T-helper 2 cell (primary cell): ENCODE measurements at places on chromosomes 7 and 10.

DNA sequence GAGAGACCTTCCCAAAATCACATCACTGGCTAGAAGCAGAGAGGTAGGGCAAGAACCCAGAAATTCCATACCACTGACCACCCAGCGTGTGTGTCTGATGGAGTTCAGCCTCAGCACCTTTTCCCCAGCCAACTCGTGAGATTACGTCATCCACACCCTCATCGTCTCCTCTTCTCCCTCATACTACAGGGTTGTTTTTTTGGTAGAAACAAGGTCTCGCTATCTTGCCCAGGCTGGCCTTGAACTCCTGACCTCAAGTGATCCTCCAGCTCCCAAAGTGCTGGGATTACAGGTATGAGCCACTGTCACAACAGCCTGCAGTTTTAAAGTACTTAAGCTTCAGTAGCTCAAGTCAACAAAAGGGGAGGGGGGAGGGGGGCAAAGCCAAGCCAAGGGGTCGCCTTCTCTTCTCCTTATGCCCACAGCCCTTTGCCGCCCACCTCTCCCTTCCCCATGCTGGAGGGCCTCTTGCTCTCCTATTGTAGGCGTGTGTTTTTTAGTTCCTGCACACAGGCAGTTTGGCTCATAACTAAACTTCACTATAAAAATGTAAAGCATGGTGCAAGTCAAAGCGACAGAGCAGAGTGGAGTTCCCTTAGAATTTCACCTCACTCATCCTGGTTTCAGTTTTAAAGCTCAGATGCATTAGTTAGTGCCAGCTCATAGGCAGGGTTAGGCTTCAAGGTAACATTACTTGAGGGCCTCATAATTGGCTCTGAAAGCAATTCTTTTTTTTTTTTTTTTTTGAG lies 5.2 kb upstream of the PRDX3 start:
- no peak for DNase-seq

GRCh38 chr7:3836855-3837254 lies 535.8 kb downstream of the SDK1 start:
- no peak for DNase-seq

DNA sequence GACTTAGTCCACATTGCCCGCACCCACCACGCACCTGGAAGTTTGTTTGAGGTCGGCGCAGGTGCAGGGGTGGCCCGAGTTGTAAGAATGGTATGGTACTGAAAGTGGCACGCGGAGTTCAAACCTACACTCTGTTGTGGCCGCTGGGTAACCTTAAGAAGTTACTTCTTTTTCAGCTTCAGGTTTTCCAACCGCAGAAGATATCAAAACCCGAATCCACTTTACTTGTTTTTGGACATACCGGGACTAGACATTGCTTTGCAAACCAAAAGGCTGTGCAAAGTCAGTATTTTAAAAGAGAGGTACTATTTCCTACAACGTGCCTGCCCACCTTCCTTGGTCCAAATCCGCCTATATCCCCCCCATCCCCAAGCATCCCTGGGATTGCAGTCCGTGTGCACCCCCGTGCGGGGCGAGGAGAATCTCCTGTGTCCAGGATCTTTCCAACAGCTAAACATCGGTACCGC lies 1.0 kb downstream of the IGFBP3 start:
- DNase-seq = no peak

GRCh38 chr10:89458291-89458690 lies 43.9 kb downstream of the IFIT5 start:
- no peak for DNase-seq

DNA sequence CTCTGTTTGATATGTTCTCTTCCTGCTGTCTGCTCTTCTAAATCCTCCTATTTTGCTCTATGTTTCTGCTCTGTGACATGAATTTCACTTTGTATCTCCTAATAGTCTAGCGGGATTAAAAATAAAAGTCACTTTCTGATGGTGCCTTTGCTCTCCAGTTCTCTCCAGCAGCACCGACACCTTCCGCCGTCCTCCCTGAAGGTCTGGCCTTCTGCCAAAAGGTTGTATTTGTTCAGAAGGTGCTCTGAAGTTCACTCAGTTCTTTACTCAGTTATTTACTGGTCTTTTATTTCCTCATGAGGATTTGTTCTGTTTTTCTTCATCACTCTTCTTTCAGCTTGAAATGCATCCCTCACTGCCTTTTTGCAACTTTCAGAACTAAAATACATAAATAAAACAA lies 11.2 kb upstream of the EPHA1 start:
- DNase-seq = no peak
